ENCODE measurements at places on chromosomes 5 and 9.
A peak's percentile ranks its signal among the peaks of the same experiment; 100 is the strongest.

DNA sequence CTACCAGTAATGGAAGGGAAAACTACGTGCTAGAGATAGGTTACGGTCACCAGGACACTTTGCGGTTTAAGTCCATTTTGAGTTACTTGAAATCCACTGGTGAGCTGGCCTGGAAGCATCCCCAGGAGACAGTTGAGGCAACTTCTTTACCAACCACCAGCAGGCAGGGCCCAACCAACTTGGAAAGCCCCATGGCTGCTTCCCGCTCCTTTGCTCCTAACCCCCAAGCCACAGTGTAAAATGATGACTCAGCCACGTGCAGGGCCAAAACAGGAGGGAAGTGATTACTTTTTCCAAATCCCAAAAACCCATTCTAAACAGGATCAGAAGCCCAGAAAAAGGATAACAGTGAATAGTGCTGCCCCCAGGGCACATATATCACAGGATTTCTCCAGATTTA, 87.4 kb downstream of the PAX5 start:
- no peak for DNase-seq

DNA sequence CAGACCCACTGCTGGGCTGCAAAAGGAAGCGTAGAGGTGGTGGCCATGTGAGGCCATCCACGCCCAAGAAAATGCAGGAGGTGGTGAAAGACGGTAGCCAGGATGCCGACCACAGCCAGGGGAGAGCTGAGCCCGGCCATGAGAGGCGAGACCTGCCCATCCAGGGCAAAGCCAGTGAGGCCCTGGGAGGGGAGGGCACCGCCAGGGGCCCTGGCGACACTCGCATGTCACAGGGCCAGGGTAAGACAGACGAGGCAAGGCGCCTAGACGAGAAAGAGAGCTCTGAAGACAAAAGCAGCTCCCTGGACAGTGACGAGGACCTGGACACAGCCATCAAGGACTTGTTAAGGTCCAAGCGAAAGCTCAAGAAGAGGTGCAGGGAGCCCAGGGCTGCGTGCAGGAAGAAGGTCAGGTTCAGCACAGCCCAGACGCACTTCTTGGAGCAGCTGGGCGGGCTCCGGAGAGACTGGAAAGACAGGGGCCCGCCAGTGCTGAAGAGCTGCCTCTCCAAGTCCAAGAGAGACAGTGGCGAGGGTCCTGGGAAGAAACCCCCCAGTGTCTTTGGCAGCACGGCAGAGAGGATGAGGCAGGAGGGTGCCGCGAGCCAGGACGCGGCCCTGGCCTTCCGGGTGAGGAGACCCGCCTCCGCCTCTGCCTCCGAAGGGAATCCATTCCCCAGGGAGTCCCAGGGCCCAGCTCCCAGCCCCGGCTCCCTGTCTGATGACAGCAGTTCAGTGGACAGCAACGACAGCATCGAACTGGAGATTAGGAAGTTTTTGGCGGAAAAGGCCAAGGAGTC, 6.9 kb downstream of the PPP1R26 start:
- no peak for DNase-seq

GRCh38 chr9:33942471-33943083, 106.1 kb downstream of the UBAP2 start:
- DNase-seq, result peak; percentile 53

DNA sequence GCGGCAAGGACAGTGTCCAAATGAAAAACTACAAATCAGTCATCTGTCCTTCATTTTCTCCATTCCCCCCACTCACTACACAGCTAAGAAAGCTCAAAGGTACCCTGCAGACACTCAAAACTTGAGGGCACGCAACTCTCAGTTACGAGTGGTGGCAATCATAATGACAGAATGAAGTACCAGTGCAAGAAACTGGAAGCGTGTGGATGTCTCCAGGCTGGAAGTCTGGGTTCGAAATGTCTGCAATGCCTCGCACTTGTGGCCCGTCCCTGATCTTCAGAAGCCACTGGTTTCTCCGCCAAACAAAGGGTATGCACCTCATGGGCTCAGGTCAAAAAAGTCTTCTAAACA, 597 bp upstream of the CENPH start:
- DNase-seq, result no peak

DNA sequence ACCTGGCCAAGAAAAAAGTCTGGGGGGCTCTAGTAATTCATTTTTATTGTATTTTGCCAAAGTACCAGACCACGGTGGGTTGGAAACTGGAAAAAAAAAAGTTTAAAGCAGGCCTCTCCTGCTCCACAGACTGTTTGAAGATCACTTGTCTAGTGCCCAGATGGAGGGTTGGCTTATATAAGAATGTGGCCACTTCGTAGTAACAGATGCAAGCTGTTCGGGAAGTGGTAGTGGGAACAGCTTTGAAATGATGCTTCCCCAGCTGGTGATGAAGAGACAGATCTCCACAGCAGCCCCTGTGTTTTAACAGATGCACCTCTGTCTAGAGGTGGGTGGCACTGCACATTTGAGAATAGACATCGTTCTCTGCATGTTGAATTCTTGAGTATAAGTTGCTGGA, 54.3 kb upstream of the DMRT3 start:
- DNase-seq, result no peak

GRCh38 chr5:61307611-61308010, 24.4 kb upstream of the ZSWIM6 start:
- DNase-seq, result no peak

Measured in smooth muscle cell of the brain vasculature (primary cell).